ENCODE measurements at places on chromosomes 4 and X. TPM values are rescaled to one million over a fixed set of nuclear protein-coding genes. Genes with fewer than 3 reads are reported as not detected.

SEC31A gene
- 119 TPM for total RNA-seq

USP17L27 gene
- not detected for total RNA-seq

EXOC1 gene
- 17.3 TPM for total RNA-seq

- no peak for DNase-seq
Observed at GRCh38 chrX:17529151-17529745, 154.2 kb downstream of the NHS start.

DNA sequence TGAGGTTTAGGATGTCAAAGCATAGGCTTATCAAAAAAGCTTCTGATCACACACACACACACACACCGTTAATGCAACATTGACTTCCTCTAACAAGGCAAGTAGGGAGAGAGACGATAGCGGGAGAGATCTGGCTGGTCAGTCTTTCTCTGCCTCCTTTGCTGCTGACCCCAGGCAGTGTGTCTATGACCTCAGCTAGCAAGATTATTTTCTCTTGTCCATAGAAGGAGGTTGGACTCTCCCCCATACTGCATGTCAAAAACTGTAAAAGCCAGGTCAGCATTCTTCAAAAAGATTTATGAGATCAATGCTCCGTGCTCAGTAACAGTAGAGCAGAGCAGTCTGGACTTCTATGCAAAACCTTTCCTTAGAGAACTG, 63.5 kb upstream of the PGM2 start:
- no peak for DNase-seq

- no peak for DNase-seq
Observed at GRCh38 chr4:183924362-183925044, 19.4 kb downstream of the STOX2 start.

GRCh38 chr4:48963042-48963679, 22.9 kb upstream of the CWH43 start:
- peak; percentile 21 for DNase-seq

- no peak for DNase-seq
Observed at GRCh38 chr4:174422893-174423256, 99.4 kb downstream of the HPGD start.
